CD4-positive, alpha-beta T cell (primary cell): ENCODE measurements at places on chromosomes 2 and 18.

- DNase-seq, result no peak
Measured at GRCh38 chr2:180374502-180375281, 367.6 kb upstream of the CWC22 start.

- no peak for DNase-seq
Measured at GRCh38 chr2:178152977-178153376, 40.7 kb downstream of the RBM45 start.

- DNase-seq, result no peak
Measured at GRCh38 chr2:8548619-8549150, 133.2 kb upstream of the ID2 start.

- no peak for DNase-seq
Measured at GRCh38 chr2:170218931-170219330, 41.0 kb downstream of the MYO3B start.

DNA sequence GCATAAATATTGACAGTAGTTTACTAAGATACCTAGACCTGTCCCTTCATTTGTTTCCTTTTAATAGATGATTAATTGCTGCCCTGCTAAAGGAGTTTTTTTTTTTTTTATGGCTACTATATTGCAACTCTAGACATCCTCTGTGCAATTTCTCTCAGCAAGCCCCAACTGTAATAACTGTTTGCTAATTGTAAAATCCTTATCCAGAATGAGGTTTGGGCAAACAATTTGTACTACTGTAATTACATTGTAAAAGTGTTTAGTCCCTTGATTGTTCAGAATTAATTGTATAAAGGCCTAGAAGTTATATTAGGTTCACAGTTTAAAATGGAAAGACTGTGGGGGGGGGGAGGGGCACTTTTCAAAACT lies 3.7 kb upstream of the MEIS1 start:
- no peak for DNase-seq

DNA sequence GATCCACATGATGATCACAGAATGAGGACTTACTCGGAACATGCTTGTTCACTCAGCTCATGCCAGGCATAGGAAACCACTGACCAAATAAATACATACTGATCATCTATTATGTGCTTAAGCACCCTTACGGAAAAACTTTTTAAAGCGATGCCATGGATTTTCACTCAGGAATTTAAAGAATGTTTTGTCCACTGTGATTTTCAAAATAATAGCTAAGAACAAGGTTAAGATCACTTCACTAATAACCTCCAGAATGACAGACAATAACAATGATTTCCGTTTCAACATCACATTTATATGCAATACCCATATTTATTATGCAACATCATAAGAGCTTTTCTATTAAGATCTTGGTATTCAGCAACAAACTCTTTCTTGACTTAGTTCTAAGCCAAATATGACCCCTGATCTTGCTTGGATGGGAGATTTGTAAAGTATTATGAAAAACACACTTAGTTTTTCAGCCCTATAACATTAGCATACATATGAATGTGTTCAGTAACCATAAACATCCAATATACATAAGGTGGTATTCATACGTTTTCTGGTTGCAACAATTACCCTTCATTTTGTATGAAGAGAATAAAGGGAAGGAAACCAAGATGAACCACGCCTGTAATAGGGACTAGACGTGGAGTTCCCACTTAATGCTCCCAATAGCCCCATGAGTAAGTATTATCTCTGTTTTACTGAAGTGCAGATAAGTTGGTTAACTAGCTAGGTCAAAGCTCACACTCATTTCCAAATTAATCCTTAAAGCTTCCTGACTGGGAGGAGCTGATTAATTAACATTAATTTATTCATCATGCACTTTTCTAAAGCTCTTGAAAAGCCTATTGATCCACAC lies 1.9 kb downstream of the CD302 start:
- no peak for DNase-seq

DNA sequence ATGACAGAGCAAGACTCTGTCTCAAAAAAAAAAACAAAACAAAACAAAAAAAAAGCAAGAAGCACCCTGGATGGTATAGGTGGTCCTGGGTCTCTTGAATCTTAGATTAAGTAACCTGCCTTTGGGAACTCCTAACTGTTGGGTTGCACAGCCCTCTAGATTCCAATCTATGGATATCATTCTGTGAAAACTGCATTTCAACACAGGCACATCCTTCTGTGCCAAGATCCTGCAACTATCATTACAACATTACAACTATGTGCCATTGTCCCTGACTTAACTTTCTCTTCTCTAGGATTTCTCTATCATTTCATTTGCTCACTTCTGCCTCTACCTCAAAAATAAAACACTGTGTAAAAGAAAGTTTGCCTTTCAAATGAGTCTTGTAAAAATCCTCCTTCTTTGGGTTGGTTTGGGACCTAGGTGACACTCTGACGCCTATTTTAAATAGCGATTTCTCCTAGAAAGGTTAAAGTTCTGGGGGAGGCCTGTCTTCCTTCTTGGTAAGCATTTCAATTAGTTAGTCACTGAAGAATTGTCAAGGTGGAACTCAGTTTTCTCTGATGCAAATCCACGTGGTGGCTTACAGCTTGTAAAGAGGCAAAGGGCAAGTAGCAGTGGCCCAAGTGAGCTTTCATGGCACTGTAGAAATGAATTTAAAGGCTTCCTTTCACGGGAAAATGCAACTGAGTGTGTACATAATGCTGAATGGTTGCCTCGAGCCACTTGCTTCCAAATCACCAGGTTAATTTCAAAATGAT lies 9.2 kb downstream of the LGALSL start:
- DNase-seq, result no peak

DNA sequence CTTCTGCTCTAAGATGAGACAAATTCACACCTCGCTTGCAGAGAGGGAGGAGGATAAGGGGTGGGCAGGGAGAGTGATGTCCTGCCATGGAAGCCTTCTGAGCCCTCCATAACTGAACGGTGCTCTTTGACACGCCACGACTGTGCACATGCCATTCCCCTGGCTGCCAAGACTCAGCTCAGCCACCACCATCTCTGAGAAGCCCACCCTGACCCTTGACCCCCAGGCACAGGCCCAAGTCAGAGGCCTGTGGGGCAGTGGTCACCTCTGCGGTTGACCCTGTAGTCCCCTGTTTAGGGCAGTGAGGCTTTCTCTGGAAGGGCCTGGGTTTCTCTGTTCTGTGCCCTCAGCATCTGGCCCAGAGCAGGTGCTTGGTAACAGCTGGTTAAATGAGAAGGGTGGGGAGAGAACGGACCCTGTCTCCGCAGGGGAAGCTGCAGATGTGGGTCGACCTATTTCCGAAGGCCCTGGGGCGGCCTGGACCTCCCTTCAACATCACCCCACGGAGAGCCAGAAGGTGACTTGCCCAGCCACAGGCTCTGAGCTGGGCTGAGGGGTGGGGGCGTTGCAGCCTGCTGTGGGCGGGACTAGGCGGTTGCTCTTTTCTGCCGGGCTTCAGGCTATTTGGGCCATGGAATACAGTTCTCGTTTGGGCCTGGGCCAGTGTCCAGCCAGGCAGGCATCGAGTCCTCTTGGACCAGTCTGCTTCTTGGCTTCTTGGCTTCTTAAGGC lies 215.1 kb downstream of the DYSF start:
- no peak for DNase-seq

DNA sequence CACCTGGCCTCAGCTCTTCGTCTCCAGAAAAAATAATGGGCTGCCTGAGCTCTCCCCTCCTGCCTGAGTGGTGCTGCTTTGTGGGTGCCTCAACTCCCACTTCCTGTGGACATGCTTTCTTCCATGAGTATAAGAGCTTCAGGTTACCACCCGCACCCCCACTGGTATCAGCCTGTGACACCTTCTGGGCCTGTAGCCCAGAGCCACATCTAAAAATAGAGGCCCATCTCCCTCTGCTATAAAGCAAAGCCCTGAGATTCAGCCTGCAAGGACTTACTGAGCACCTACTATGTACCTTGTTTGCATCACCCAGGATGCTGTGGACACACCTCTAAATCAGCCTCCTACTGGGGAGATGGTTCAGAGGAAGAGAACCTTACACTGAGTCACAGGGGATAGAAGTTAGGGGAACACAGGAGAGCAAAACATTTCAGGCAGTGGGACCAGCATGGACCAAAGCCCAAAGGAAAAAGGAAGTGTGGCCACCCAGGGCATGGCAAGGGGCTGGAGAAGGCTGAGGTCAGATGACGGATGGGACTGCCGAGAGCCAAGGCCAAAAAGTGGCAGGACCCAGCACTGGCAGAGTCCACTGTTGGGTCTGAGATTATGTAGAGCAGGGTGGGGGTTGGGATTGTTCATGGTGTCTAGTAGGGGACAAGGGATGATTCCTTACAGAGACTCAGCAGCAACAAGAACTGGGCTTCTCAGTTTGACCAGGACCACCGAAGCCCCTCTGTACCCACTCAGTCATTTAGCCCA lies 123.7 kb upstream of the PPP1CB start:
- no peak for DNase-seq

- no peak for DNase-seq
Measured at GRCh38 chr2:162113088-162113775, 38.8 kb downstream of the GCG start.

GRCh38 chr18:25927830-25928229 lies 162.6 kb downstream of the SS18 start:
- no peak for DNase-seq

- DNase-seq, result no peak
Measured at GRCh38 chr2:25831746-25832449, 46.4 kb downstream of the ASXL2 start.

GRCh38 chr2:18455236-18455862 lies 105.1 kb downstream of the RDH14 start:
- DNase-seq, result no peak

DNA sequence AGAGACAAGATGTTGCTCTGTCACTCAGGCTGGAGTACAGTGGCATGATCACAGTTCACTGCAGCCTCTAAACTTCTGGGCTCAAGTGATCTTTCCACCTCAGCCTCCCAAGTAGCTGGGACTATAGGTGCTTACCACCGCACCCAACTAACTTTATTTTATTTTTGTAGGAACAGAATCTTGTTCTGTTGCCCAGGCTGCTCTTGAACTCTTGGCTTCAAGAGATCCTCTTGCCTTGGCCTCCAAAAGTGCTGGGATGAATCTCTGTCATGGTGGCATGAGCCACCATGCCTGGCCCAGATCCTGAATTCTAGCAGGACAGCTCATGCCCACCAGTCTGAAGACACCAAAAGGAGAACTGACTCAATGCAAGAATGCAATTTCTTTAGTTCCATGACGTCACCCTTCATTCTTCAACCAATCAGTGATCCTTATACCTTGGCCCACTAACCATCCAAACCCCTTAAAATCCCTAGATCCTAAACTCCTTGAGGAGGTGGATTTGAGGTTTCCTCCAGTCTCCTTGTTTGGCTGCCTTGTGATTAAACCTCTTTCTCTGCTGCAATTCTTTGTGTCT lies 25.6 kb upstream of the CXXC1 start:
- no peak for DNase-seq

DNA sequence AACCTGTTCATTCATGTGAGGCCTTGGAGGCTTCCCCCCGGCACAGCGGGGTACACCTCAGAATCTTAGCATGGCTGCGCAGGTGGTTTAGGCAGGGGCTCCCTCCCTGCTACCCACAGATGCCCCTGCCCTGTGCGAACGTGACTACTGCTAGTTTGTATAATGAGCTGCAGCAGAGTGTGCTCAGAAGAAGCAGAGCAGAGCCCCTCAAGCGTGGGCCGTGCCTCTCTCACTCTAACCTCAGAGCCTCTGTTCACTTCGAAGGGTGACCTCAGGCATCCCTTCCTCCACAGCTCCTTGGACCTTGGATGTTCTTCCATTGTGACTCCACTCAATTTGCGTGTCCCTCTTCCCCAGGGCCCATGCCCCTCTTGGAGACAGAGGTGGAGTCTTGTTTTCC lies 161.6 kb downstream of the CTIF start:
- no peak for DNase-seq

- DNase-seq, result no peak
Measured at GRCh38 chr2:37325625-37326071, 1.0 kb upstream of the PRKD3 start.

DNA sequence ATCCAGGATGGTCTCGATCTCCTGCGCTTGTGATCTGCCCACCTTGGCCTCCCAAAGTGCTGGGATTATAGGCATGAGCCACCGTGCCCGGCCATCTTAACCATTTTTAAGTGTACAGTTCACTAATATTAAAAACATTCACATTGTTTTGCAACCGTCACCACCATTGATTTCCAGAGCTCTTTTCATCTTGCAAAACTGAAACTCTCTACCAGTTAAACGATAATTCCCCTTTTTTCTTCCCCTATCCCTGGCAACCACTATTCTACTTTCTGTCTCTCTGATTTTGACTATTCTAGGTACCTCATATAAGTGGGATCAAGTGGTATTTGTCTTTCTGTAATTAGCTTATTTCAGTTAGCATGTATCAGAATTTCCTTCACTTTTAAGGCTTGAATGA lies 16.8 kb upstream of the NEUROD1 start:
- no peak for DNase-seq

DNA sequence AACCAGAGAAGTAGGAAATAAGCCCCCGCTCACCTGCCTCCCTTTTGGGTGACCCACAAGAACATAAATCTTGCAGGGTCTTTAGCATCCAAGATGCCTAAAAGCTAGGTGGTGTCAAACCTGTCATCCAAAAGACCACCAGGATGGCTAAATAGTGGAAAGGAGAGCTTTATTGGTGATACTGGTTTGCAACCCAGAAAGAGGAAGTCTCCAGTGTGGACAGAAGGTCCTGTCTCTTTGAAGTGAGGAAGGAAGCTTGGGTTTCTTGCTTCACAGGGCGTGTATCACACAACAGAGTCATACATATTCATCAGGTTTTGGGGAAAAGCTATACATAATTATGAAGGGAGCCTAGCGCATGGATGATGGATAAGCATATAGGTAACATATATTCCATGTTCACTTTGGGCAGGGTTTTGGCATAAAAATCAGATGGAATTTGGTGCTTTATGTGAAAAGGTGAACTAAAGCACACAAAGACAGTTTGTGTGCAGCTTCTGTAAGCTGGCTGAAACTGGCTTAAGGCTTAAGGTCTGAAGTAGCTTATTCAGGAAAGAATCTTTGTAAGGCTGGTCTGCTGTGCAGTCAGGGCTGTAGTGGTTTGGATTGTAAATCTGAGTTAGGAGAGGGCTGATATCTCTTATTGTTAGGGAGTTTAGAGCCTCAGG lies 102.2 kb upstream of the MSH2 start:
- DNase-seq, result no peak

DNA sequence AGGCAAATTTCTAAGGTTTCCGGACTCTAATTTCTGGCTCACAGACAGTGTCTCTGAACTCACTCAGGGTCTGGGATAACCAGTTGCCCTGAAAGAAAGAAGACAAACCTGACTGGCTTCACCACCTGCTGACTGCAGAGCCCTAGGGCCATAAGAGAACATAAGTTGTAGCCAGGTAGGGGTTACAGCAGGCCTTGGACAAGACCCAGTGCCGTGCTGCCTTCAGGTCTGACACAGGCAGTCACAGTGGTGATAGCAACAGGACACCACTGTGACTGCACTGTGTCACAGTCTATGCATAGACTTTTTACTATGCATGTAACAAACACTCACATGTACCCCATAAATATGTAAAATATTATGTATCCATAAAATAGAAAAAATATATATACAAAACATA lies 508.5 kb downstream of the PID1 start:
- no peak for DNase-seq

GRCh38 chr2:166284359-166284758 lies 91.4 kb downstream of the SCN9A start:
- DNase-seq, result no peak

- no peak for DNase-seq
Measured at GRCh38 chr2:241074901-241075540, 27.1 kb downstream of the MTERF4 start.
